ENCODE measurements at places on chromosomes 2 and 18.

DNA sequence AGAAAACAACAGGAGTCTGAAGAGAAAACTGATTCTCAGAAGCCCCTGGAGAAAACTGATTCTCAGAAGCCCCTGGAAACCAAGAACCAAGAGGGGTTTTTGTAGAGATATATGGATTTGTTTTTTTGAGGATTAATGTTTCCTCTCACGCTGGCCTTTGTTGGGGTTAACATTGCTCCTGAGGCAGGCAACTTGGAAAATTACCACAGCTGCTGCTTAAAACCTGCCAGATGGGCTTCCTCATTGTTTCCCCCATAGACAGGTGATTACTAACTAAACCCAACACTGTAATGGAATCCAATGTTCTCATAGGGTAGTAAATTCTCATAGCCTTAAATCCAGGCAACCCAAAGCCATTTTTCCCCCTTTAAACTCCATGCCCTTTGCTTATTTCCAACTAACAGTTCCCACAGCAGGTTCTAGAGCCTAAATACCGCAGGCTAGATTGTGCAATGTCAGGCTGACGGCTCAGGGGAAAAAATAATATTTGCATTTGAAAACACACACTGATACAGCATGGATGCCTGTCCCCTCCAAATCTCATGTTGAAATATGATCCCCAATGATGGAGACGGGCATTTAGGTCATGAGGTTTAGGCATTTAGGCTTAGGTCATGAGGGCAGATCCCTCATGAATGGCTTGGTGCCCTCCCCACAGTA is 272.3 kb upstream of the PKDCC start:
- peak; percentile 5 for DNase-seq

- no peak for DNase-seq
These were observed 70.2 kb downstream of the SPATS2L start for GRCh38 chr2:200376513-200377354.

- no peak for DNase-seq
These were observed 3.5 kb upstream of the DSC2 start for GRCh38 chr18:31105733-31106132.

DNA sequence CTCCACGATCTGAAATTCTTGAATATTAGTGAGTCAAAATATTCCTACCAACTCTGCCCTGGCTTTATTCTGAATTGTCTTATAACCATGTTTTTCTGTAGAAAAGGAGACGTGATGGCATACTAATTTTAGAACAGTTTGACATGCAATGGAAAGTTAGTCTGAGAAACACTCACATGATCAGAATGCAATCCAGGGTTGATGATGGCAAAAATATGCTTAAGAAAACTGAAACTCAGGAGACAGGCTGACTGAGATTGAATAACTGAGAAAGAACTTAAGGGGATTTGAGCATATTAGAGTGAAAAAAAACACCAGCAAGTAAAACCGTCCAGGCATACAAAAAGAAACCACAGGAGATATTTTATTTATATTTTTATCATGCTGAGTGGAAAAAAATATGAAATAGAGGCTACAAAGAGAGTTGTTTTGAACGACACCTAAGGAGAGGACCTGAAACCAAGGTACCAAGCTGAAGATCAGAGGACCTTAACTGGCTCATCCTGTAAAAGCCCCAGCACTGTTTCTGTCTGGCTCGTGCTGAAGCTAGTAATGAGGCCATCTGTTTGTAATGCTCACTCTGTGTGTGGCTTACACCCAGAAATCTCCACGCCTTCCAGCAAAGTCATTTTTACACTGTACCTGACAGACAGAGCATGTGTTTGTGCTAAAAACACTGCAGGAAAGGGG is 437.2 kb upstream of the PKDCC start:
- DNase-seq = peak; percentile 58

- no peak for DNase-seq
These were observed 137.9 kb downstream of the GPD2 start for GRCh38 chr2:156574112-156574511.

- peak; percentile 72 for DNase-seq
These were observed 15.3 kb downstream of the PMS1 start for GRCh38 chr2:189799531-189799930.

GRCh38 chr2:216426938-216427337 is 14.7 kb downstream of the SMARCAL1 start:
- DNase-seq = peak; percentile 52

DNA sequence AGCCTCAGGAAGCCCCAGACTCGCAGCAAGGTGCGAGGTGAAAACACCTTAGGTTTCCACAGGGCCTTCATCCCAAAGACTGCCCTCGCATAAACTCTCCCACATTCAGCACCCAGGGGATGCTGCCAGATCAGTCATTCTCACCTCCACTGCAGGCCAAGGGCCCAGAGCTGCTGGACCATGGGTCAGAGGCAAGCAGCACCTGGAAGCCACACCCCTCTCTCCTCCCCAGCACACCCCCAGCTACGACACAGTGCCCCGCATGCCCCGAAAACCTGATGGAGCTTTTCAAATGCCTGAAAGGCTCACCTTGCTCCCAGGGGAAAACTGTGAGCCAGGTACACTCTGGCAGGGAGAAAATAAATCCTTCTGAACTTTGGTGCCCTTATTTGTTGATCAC is 31.9 kb upstream of the LDLRAD4 start:
- DNase-seq = no peak

DNA sequence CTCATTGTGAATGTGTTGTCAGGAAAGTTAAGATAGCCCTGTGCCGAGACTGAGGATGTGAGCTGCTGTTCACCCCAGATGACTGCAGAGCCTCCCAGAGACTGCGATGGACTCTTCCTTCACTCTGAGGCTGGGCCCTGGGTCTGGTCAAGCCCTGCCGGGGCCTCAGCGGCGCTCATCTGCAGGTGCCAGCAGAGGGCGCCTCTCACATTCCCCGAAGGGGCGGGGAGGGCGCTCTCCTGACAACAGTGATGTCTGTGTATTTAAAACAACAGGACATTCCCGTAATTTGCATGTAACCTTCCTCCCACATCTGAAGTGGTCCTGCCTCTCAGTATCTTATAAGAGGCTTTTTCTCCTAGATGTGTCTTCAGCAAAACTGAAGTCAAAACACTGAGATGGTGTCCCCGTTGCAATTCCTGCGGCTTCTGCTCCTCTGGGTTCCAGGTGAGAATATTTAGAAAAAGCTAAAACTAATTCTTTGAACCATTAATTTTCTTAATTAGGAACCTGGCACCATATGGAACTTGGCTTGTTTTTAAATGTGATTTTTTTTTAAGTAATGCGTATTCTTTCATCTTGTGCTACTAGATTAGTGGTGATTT is 1377.9 kb downstream of the RPIA start:
- DNase-seq = peak; percentile 18

DNA sequence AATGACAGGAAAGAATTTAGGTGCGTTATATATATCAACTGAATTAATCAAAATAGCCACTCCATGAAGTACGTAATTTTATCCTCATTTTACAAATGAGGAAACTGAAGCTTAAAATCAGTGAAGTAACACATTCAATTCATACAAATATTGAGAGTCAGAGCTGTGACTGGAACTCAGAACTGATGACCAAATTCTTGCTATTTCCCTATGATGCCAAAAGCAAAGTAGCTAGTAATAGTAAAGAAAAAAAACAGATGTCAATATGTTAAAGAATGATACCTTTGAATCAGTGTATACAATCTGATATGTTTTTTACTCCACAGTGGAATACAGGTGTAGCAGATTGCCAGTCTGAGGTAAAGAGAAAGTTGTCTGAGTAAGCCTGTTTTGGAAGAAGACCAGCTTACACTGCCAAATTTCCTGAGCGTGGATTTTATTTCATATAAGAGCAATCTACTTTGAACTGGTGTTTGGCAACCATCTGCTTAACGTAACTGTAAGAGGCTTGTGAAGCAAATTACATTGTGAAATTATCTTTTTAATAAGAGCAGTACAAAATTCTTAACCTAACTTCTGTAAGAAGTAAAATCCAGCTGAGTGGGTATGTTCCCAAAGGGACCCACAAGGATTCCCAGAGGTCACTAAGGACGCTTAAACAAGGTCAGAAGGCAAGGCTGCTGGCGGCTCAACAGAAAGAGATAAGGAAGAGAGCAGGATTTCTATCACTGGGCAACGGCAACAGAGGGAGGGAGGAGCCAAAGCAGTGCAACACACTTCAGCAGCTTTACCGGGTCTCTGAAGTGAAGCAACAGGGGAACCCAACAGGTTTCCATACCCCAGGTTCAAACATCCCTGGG is 85.6 kb downstream of the IKZF2 start:
- peak; percentile 77 for DNase-seq

DNA sequence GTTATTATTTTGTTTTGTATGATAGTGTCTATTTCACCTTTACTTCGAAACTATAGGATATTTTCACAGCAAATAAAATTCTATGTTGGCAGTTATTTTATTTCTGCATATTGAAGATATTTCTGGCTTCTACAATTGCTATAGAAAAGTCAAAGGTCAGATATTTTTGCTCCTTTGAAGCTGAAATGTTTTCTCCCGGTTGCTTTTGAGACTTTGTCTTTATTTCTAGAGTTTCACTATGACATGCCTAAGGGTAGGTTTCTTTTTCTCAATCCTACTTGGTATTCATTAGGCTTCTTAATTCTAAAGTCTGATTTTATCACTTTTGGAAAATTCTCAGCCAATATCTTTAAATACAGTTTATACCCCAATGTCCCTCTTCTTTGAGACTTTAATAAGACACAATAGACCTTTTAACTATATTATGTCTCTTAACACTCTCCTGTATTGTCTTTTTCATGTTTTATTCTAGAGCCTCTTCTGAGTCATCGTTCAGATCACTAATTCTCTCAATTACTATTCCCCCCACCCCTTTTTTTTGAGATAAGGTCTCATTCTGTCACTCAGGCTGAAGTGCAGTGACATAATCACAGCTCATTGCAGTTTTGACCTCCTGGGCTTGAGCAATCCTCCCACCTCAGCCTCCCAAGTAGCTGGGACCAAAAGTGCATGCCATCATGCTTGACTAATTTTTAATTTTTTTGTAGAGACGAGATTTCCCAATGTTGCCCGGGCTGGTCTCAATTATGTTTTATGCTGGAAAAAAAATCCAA is 50.5 kb downstream of the USP37 start:
- no peak for DNase-seq

All from choroid plexus epithelial cell (primary cell).